A673 (cell line): ENCODE measurements at places on chromosomes 4 and X. TPM values are rescaled to one million over a fixed set of nuclear protein-coding genes. Genes with fewer than 3 reads are reported as not detected.

WDR17 gene
- total RNA-seq = 6.9 and 8.1 TPM in 2 replicates

PFKFB1 gene
- not detected in 2 replicates for total RNA-seq

GAGE12F gene
- not detected in 2 replicates for total RNA-seq

PYURF gene
- total RNA-seq = 38.8 and 41.2 TPM in 2 replicates

SLC26A1 gene
- 0.22 and 0.30 TPM in 2 replicates for total RNA-seq

SASH3 gene
- total RNA-seq = not detected in 2 replicates

UTP3 gene
- 16.2 and 17.1 TPM in 2 replicates for total RNA-seq
